ENCODE measurements at places on chromosomes 3 and 15.

- no peak for DNase-seq
Measured at GRCh38 chr3:120286465-120286864, 1.4 kb upstream of the GPR156 start.

- no peak for DNase-seq
Measured at GRCh38 chr15:52334491-52335160, 39.0 kb upstream of the MYO5C start.

DNA sequence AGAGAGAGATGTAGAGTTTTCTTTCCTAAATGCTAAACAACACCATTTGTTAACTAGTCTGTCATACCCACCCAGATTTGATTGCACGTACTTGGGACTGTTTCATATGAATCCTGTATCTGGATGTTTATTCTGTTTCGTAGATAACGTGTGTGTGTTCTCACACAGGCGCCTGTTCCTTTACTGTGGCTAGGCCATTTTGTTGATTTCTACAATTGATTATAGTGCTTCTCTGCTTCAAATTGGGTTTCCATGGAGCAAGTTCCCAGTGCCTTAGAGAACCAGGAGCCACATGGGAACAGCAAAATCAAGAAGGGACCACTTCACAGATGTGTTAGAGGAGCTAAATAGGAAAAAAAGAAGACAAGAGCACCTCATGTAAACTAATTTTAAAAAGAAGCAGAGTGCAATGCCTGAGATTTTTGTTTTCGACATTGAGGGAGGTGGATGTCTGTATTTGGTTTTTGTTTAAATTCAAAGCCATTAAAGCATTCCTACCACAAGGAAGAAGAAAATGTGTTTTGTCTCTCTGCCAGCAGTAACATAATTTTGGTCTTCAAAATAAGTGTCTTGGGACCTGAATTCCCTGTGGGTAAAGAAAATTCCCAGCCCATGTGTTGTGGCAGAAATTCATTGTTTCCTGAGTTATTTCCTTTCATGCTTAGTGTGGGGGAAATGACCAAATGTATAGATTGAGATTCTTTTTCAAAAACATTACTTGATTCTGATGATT, 424.0 kb upstream of the C2CD4B start:
- DNase-seq = no peak

DNA sequence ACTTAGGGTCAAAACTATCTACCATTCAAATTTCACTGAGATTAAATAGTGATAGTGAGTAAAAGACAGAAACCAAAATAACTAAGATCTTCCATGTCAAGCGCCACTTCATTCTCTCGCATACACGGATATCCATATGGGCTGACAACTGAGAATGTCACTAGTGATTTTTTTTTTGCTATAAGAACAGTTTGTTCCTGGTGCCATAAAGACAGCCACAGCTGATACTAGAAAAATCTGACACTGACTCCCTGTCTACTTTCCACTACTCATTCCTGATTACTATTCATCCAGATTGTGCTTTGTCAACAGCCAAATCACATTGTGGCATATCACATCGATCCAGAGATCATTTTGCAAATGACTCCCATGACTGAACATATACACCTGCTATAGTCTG, 45.8 kb upstream of the CDAN1 start:
- DNase-seq = no peak

DNA sequence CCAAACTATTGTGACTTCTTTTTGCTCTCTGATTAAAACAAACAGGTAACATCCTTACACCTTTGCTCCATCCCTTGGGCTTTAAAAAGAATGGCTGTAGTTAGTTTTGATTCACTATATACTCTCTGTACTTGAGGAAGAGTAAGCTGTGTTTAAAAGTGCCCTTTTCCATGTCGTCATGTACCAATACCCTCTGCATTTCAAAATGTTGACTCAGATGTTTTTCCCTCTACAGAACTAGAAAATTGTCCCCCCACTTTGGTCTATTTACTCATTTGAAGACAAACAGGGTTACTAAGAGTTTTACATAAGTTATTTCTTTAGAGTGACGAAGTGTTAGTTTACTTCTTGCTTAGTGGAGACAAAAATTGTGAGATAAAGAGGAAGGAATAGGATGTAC, 62.7 kb downstream of the TASOR start:
- DNase-seq = no peak
